NCI-H2029 treated with DMSO at 0.1 percent for 48 hours (cell line): ENCODE measurements at places on chromosomes 12 and 14.
A peak's percentile ranks its signal among the peaks of the same experiment; 100 is the strongest.

DNA sequence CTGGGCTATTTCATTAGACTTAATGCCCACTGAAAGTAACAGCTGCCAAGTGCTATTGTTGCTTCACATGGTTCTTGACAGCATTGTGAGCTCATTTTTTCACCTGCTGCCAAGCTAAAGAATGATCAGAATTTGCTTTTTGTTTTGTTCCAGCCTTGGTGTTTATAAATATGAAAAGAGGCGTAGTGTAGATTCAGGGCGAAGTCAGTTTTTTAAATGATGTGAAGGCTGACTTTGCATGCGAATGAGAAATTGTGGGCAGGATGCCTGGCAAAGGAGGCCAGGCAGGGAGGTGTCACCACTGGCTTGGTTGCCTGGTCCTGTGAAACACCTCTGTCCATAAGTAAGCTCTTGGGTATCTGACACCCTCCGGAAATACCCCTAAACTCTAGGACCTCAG, 93.3 kb upstream of the NAP1L1 start:
- no peak for DNase-seq

DNA sequence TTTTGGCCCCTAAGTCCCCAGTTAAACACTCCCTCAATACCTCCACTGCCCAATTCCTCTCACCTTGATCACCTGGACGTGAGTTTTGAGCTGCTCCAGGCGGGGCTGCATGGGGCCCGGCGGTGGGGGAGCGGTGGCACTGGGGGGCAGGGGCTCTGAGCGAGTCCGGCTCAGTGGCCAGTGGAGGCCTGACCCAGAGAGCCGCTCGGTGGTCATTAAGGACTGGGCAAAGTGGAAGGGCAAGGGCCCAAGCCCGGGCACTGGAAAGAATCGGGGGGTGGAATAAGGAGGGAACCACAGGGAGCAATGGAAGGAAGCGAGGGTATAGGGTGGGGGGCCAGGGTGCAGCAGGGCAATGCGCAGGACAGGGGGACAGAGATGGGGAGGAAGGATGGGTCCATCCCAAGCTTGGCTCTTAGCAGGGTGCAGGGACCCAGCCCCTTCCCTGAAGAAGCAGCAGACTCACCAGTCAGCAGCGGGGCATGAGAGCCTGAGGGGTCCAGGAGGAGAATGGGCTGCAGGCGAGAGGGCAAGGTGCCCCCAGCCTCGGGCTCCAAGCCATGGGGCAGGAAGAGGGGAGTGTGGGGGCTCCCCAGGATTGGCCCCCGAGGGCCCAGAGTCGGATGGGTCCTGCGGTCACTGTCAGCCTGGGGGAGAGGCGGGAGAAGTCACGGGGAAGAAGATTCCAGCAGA, 22.2 kb downstream of the SLC48A1 start:
- no peak for DNase-seq

GRCh38 chr14:69786603-69787002, 10.4 kb downstream of the SLC10A1 start:
- no peak for DNase-seq

GRCh38 chr12:123645878-123646277, 12.2 kb downstream of the GTF2H3 start:
- DNase-seq, result no peak

DNA sequence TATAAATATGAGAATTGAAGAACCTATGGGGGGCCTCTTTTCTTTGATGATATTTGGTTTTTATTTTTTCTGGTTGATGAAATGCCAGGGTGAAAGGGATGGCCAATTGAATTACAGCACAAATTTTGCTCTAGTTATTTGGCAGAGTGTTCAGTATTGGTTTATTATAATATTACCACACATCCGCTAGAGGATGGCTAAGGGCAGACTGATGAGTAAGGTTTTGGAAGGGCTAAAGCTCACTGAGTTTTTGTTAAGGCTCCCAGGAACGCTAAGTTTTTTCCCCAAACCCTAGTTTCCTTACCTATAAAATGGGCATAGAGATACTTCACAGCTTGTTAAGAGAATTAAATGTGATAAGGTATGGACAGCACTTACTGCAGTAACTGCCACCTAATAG, 34.3 kb upstream of the LRRC10 start:
- DNase-seq, result no peak

- DNase-seq, result no peak
Measured at GRCh38 chr14:71245659-71246361, 338.6 kb downstream of the PCNX1 start.

DNA sequence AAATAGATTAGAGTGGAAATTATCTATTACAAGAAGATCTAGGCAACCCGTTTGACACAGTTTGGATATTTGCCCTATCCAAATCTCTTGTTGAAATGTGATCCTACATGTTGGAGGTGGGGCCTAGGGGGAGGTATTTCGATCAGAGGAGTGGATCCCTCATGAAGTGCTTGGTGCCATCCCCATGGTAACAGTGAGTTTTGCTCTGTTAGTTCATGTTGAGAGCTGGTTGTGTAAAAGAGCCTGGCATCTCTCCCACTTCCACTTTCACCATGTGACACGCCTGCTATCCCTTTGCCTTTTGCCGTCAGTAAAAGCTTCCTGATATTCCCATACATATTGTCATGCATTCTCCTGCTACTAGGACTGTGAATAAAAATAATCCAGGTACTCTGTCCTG, 66.4 kb upstream of the FLRT2 start:
- DNase-seq, result no peak

DNA sequence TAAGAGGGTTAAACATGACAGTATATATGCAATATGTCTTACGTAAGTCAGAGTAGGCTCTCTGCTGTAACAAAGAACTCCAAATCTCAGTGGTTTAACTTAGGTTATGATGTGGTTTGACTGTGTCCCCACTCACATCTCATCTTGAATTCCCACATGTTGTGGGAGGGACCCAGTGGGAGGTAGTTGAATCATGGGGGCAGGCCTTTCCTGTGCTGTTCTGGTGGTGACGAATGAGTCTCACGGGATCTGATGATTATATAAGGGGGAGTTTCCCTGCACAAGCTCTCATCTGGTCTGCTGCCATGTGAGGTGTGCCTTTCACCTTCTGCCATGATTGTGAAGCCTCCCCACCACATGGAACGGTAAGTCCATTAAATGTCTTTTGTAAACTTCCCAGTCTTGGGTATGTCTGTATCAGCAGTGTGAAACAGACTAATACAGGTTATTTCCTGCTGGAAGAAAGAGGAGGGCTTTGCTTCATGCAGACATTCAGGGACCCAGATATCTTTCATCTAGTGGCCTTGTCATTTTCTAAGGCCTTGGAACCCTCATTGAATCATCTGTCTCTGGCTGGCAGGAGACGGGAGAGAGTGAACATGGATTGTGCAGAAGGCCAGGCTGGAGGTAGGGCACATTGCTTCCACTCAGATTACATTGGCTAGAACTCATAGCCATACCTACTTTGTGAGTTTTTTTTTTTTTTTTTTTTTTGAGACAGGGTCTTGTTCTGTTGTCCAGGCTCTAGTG, 96.1 kb downstream of the CRADD start:
- DNase-seq, result no peak

DNA sequence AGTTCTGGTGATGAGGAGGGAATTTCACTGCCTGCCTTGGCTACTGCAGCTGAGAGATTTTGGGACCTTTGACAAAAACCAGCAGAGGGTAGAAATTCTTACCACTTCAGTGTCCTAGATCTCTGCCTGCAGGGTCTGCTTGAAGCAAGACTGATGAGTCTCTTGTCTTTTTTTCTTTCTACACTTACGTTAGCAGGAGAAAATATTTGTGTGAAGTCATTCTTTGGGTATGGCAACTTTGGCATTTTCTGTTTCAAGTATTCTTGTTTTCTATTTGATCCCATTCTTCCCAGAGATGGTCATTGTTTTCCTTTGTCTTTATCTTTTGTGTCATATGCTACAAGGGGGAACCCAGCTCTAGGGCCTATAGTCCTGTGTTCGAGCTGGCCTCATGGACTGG, 65.6 kb upstream of the FERMT2 start:
- no peak for DNase-seq

- no peak for DNase-seq
Measured at GRCh38 chr14:38860530-38860929, 242.5 kb downstream of the SEC23A start.

GRCh38 chr12:42469355-42470175, 120.0 kb downstream of the PRICKLE1 start:
- no peak for DNase-seq

GRCh38 chr12:107200394-107200793, 107.0 kb upstream of the CRY1 start:
- DNase-seq, result peak; percentile 35

DNA sequence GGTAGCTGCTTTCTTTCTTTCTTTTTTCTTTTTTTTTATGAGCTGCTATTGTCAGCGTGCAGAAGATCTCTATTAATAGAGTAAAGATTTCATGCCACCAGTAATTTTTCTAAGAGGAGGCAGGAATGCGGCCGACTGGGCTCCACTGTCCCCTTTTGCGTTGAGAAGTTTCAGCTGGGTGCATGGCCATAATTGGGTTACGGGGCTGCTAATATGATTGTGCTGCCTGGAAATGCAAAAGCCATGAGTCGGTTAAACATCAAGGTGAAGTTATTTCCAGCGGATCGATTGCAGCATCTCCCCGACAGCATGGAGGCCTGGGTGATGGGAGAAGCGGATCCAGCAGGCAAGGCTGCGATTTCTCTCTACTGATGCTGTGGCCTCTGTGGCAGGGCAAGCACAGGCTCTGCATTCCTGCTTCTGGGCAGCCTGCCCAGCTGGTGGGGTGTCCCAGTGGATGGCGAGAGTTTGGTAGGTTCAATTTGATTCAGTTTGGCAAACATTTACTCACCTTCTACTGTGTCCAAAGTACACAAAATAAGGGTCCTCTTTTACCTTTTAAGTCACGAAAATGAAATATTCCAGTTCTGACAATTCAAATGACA, 54.4 kb upstream of the PRMT8 start:
- DNase-seq, result peak; percentile 63

DNA sequence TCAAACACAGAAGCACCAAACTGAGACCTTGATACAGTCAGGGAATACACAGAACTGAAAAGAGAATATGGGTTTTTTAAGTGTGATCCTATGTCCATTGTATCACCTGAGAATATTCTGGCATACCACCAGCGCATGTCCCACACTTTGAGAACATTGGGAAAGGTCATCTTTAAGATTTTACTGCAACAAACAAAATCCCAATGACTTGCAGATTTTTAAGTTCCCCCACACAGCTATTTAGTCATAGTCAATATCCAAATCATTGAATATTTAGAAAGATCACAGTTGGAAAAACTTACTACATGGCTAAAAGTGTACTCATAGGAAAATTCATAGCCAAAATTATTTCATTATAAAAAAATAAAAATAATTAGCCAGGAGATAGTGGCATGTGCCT, 54.5 kb downstream of the TRPV4 start:
- DNase-seq, result no peak

DNA sequence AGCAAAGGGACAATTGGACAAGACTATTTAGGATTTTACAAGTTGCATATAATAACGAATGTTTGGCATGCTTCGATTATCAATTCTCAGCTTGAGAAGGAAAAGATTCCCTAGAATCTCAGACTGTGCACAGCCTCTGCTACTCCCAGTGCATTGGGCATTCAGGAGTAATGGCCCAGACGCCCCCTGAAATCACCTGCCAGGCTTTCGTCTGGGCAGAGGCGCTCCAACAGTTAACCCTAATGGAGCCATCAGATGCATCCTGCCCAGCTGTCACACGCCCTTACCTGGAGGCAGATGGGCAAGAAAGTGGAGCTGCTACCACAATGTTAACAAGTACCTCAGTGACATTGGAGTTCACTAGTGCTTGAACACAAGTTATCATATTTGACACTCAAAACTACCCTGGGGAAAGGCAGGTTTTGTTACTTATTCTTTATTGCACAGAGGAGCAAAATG, 927 bp upstream of the LRP6 start:
- peak; percentile 41 for DNase-seq

DNA sequence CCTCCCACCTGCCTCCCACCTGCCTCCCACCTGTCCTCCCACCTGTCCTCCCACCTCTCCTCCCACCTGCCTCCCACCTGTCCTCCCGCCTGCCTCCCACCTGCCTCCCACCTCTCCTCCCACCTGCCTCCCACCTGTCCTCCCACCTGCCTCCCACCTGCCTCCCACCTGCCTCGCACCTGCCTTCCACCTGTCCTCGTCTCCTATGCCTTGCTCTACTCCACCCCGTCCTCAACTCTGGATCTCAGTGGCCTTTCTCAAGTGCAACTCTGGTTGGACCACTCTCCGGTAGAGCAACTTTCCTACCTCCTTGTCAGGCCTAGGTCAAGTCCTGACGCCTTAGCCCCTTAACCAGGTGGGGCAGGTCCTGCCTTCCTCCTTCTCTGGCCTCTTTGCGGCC, 29.3 kb upstream of the PEX5 start:
- no peak for DNase-seq

- no peak for DNase-seq
Measured at GRCh38 chr12:105231396-105231795, 4.6 kb downstream of the APPL2 start.

DNA sequence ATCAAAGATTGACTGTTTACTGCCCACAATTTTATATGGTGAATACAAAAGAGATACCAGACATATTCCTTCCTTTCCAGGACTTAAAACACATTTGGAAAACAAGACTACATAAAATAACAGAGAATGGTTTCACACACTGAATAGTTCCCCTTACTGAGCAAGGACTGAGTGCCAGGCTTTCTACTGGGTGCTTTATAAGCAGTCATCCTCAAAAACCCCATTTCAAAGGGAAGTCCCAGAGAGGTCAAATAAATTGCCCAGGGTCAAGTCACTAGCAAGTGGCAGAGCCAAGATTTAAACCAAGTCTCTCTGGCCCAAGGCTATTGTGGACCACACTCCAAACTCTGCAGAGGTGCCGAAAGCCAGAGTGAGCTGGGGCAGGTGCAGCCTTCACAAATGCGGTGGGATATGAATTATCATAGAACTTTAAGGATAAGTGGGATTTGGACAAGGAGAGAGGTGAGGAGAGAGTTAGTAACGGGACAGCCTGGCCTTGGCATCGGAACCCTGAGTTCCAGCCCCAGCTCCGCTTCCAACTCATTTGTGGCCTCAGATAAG, 9.1 kb upstream of the RPAP3 start:
- DNase-seq, result no peak

GRCh38 chr14:98606816-98607215, 665.2 kb downstream of the BCL11B start:
- no peak for DNase-seq

DNA sequence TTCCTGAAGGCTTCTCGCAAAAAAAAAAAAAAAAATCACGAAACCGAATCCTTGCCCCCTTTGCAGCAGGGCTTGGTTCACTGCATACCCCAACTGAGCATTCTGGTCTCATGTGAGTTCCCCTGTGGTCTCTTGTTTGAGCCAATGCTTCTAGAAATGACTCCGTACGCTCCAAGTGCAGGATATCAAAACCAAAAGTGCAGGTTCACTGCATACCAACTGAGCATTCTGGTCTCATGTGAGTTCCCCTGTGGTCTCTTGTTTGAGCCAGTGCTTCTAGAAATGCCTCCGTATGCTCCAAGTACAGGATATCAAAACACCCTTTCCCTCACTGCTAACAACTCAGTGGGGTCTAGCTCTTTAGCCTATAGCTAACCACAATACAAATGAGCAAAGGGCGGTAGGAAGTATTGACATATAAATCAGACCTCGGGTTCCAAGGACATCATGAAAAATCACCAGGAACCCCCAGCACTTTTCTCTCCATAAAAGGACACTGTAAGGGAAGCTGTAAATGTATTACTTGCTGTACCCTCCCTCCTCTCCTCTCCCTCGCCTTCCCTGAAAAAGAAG, 206.3 kb upstream of the NOS1 start:
- no peak for DNase-seq
